ENCODE measurements at places on chromosomes 1 and 21.

GRCh38 chr1:40802742-40803113 is 19.1 kb downstream of the KCNQ4 start:
- no peak for DNase-seq

DNA sequence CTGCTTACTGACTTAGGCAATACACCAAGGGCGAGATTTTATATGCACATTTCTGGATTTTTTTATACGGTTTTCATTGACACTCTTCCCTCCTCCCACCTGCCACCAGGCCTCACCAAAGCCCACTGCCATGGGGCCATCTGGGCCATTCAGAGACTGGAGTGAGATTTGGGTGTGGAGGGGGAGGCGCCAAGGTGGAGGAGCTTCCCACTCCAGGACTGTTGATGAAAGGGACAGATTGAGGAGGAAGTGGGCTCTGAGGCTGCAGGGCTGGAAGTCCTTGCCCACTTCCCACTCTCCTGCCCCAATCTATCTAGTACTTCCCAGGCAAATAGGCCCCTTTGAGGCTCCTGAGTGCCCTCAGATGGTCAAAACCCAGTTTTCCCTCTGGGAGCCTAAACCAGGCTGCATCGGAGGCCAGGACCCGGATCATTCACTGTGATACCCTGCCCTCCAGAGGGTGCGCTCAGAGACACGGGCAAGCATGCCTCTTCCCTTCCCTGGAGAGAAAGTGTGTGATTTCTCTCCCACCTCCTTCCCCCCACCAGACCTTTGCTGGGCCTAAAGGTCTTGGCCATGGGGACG is 57.9 kb downstream of the LACTBL1 start:
- DNase-seq: no peak

DNA sequence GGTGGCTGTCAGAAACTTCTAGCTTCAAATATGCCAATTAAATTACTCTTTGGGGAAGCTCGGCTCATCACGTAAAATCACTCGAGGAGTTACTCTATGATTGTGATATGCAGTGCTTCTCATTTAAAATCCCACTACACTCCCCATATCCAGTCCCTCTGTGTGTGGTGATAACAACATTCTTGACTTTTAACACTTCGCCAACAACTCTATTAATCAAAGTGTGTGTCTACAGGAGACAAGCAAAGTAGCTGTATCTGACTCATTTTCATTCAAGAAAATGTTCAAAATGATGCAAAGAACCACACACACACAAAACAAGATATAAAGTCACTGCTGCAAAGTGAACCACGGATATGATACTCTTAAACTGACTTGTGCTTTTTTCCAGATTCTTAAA is 341.3 kb downstream of the DSCAM start:
- no peak for DNase-seq

DNA sequence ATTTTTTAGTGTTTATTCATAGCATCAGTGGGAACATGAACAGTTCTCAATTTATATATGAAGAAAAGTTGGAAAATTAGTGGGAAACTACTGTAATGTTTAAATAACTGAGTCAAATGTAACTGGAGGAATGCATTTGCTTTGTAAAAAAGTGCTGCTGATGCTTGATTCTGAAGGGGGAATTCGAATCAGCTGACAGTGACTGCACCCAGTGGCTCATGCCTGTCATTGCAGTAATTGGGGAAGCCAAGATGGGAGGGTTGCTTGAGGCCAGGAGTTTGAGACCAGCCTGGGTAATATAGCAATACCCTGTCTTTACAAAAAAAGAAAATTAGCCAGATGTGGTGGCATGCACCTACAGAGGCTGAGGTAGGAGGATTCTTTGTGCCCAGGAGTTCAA is 398.4 kb downstream of the ZP4 start:
- DNase-seq: no peak

DNA sequence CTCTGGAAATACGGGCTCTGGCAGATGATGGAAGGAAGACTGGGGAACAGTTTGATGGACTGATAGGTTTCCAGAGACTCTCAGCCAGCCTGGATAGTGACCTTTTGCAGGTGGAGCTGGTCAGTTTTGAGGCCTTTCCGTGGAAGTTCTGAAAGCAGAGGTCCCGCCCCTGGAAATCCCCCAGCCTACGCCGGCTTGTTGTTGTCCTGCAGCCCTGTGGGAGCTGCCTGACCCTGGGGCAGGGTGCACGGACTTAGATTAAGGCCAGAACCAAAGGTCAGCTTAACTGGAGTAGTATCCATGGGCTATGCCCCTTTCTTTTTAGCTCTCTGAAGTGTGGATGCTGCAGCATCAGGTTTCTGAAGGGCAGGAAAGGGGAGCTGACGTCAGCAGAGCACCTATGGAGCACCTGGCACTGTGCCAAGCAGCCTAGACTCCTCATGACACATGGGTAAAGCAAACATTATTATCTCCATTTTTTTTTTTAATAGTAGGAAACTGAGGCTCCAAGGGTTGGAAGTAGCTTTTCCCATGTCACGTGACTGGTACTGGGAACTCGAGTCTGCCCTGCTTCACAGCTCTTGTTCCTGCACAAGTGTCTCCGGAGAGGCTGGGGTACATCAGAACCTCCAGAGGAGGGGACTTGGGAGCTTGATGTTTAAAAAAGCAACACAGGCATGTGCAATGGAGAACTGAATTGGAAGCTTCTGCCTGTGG is 38.5 kb downstream of the IER5 start:
- no peak for DNase-seq

DNA sequence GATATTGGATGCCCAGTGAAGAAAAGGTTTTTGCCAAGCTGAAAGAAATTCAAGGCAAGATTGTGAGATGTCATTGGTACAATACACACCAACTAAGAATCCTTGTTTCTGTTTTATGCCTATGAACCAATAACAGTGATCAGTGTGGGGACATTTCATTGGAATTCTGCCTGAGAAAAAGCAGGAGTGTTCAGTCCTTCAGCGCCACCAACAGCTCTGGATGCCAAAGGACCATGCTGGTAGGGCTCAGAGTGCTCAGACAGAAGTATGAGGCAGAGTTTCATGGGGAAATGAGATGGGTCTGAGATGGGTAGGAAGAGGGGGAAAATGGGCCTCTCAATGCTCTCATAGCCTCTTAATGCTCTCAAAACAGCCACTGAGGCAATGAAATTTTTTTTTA is 56.5 kb downstream of the GABPA start:
- no peak for DNase-seq

GRCh38 chr1:19945914-19946313 is 22.5 kb upstream of the PLA2G2E start:
- no peak for DNase-seq

- DNase-seq: no peak
Measured at GRCh38 chr1:175380521-175381300, 188.1 kb upstream of the KIAA0040 start.

Data from CD4-positive, alpha-beta T cell treated with Interleukin-2 at 100 ng/mL for 4 hours (primary cell).